Aortic smooth muscle cell (primary cell): ENCODE measurements at places on chromosomes 7 and 10. TPM values are rescaled to one million over a fixed set of nuclear protein-coding genes. Genes with fewer than 3 reads are reported as not detected.

The TLX1 gene
- not detected in 2 replicates for total RNA-seq

The AKR1C4 gene
- total RNA-seq, result not detected in 2 replicates

The ITPRID1 gene
- not detected in 2 replicates for total RNA-seq

The SFXN2 gene
- total RNA-seq, result 3.6 and 3.7 TPM in 2 replicates

The SDHAF3 gene
- total RNA-seq, result 6.0 and 9.0 TPM in 2 replicates

The CALHM1 gene
- not detected in 2 replicates for total RNA-seq

The CRHR2 gene
- total RNA-seq, result not detected in 2 replicates

The OLAH gene
- under 0.01 TPM in 1 of 2 replicates, not detected in the other for total RNA-seq

The TDRD1 gene
- total RNA-seq, result 0.92 and 1.9 TPM in 2 replicates

The SORCS1 gene
- total RNA-seq, result under 0.01 TPM in 1 of 2 replicates, not detected in the other

The HYAL4 gene
- not detected in 2 replicates for total RNA-seq
